NCI-H1436 (cell line): ENCODE measurements at places on chromosomes 4 and X.

GRCh38 chr4:40800064-40800463 lies 50.3 kb downstream of the NSUN7 start:
- DNase-seq: no peak

DNA sequence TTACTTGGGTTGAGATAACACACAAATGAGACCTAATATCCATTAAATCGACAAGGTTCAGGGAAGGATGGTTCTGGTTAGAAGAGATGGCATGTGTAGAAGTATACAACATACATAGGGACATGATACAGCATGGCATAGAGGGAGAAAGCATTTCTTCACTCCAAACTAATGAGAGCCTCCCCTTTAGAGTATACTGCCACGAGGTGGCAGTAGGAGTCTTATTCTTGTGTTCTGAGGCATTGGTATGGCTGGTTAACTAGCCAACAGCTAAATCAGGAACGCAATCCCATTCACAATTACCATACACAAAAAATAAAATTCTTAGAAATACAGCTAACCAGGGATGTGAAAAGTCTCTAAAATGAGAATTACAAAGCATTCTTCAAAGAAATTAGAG lies 29.1 kb upstream of the TRO start:
- no peak for DNase-seq

DNA sequence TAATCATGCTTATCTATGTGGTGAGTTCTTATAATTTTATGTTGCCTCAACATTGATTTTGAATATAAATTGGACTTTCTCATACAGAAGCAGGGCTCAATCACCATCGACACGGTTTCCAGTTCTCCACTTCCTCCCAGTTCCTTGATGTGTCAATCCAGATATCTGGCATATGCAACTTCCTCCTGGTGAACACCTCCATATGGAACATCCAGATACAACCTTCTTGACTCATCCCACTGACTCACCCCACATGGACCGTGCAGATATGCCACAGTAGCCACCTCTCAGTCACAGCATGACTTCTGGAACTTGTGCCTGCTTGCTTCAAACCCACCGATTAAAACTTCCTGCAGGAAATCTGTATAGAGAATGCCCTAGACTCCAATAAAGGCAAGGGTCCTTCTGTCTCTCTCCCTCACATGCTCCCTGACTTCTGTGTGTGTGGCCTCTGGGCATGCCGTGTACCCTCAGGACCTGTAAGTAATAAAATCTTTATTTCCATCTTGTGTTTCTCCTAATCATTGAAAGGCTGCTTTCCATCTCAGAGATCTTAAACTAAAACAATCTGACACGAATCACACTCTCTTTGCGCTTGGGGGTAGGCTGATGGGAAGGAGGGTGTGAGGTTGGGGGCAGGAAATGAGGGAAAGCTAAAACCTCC lies 67.0 kb downstream of the HTRA3 start:
- no peak for DNase-seq

DNA sequence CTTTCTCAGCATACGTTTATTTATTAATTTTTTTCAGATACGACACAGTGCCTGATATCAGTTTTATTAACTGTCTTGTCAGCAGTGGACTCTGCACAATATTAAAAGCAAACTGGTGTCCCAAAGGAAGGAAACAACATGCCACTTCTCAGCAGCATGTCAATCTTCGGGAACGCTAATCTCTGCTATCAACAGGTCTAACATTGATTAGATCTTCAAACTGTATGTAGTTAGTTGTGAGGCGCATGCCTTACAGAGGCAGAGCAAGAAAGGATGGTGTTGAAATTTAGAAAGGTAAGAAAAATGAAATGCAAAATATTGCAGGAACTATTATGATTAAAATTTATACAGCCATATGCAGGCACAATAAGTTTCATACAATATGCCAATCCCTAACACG lies 233.7 kb upstream of the NDST3 start:
- no peak for DNase-seq

GRCh38 chr4:101824500-101824899 lies 34.0 kb downstream of the BANK1 start:
- DNase-seq: no peak

GRCh38 chr4:138865765-138866164 lies 149.8 kb upstream of the NOCT start:
- DNase-seq: no peak

DNA sequence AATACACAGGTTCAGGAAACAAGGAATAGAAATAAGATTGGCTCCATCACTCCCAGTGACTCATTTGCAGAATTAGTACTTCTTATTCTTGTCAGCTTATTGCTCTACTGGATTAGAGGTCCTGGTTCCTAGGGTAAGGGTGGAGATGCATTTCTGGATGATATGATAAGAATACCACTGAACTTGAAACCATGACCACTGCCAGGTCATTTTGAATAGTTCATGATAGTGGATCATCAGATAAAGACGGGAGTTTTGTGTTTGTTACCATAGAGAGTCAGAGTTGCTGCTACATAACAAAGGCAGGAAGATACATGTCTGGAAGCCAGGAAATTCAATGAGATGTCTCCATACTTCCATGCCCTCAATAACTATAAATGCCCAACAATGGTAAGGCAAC lies 109.2 kb upstream of the FAT1 start:
- DNase-seq: no peak

DNA sequence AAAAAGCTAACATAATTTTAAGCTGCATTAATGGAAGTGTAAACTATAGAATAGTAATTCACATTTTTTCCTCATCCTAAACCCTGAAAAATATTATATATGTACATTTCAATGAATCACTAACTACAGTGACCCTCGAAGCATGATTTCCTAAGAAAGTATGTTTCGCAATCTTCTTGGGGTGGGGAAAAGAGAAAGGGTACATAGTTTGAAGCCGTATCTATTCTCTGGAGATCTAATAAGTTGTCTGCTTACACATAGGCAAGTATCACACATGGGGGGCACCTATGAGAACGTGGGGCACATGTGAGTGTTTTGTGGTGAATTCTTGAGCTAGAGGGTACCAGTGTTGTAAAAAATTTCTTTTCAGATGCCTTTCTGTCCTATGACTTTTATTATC lies 71.2 kb downstream of the JADE1 start:
- no peak for DNase-seq

GRCh38 chr4:143512978-143513313 lies 556 bp upstream of the SMARCA5 start:
- no peak for DNase-seq

GRCh38 chrX:105647749-105648148 lies 174.6 kb upstream of the NRK start:
- DNase-seq: no peak

GRCh38 chr4:5067908-5068307 lies 16.6 kb downstream of the STK32B start:
- DNase-seq: no peak

GRCh38 chr4:13309751-13310150 lies 174.4 kb downstream of the RAB28 start:
- no peak for DNase-seq

DNA sequence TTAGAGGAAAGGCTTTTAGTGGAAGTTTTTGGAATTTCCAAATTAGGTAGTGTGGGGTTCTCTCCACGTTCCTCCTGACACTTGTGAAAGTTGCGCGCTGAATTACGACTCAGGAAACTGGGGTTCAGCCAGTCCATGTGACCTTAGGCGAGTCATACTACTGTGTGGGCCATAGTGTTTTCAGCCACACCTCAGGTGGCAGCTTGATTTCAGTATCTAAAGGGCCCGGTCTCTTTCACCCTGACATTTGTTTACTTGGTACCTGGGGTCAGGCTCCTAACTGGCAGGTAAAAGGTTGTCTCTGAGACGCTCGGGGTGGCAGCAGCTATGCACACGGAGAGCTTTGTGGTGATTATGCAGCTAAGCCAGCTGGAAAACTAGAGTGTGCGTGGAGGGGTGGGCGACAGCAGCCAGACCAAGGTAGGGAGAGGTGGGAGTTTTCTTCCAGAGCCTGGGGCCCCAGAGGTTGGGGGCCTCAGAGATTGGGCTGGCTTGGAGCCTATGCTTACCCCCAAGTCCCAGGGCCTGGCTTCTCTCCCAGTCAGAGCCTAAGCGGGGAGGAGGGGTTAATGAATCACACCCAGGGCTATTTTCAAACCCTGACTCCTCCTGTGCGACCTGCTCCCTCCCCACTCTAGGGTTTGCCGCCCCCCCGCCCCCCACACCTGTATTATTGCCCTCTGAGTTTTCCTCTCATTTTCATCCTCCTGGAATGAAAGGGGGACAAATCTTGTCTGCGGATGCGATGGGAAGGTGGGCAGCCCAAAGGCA lies 47.2 kb downstream of the STARD8 start:
- DNase-seq: no peak

- DNase-seq: no peak
These were observed 352.6 kb upstream of the FAM241A start for GRCh38 chr4:111792632-111793031.

- no peak for DNase-seq
These were observed 16.2 kb downstream of the PRKX start for GRCh38 chrX:3697220-3697684.

DNA sequence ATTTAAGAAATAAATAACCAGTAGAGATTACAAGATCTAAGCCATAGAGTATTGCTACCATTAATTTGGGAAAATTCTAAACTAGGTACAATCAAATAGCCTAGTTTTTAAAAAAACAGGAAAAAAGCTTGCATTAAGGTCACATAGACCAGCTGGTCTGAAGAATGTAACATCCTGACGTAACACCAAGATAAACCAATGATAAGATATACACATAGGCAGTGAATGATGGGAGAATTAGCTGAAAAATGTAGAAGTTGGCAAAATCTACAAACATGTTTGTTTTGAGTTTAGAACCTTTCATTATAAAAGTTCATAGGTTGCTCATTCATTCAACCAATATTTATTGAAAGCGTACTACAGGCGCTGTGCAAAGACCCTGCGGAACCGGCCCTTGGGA lies 120.0 kb downstream of the SH3RF1 start:
- DNase-seq: no peak

DNA sequence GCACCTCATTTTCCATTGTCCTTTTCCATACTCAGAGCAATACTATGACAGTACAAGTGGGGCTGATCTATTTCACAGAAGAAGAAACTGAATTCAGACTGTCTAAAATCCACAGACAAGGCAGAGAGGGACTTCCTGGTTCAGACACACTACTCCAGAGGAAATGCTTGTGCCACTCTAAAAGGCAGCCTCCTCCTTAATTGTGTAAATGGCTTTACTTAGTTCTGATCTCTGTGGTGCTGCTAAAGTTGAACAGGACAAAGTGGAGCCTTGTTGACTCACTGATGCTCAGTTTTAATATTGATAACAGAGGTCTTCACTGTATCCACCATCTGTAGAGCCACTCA lies 122.4 kb downstream of the KIT start:
- no peak for DNase-seq

DNA sequence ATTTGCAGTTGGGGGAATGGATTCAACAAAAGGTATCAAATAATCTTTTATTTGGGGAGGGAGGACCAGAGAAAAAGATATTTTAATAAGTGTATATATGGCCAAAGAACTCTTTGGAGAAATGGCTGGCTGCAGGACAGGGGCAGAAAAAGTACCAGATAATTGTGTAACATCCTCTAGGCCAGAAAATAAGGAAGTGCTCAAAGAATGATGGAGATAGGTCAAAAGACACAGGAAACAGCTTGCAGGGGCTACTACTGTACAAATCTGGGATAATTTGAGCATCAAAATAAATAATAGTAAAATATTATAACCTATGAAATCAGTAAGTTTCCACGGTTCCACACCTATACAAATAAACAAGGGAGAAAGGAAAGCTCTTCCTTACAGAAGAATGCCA lies 34.8 kb downstream of the KLHL5 start:
- DNase-seq: no peak

- DNase-seq: no peak
These were observed 11.3 kb upstream of the ARAP2 start for GRCh38 chr4:36255577-36255976.

- no peak for DNase-seq
These were observed 141.1 kb upstream of the NDST3 start for GRCh38 chr4:117893207-117893606.

GRCh38 chr4:665751-666435 lies 8.2 kb downstream of the ATP5ME start:
- DNase-seq: no peak

- DNase-seq: no peak
These were observed 5.5 kb downstream of the USO1 start for GRCh38 chr4:75729836-75730235.

DNA sequence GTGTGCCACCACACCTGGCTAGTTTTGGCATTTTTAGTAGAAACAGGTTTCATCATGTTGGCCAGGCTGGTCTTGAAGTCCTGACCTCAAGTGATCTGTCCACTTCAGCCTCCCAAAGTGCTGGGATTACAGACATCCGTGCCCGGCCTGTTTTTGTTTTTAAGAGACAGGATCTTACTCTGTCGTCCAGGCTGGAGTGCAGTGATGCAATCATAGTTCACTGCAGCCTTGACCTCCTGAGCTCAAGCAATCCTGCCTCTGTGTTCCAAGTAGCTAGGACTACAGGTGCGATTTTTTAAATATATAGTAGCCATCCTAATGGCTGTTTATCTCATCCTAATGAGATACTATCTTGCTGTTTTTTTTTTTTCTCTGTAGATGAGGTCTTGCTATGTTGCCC lies 47.6 kb downstream of the RNF212 start:
- no peak for DNase-seq

- no peak for DNase-seq
These were observed 417.7 kb upstream of the GALNT7 start for GRCh38 chr4:172750910-172751309.

GRCh38 chr4:167031534-167032156 lies 202.6 kb downstream of the SPOCK3 start:
- no peak for DNase-seq

DNA sequence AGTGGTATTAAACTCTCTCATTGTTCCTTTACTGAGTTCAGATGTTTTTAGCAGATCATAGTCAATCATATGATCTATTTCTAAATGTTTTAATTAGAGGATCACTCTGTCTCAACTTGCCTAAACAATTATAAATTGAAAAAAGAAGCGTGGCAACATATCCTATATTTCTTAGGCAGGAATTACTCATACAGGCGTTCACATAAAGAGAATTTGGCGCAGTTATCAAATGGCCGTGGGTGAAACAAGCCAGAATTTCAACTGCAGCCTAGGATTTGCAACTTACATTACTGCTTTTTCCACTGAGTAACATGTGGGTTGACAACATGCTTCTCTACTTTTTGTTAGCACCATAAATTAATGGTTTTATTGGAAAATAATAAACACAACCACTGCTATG lies 141.3 kb downstream of the CPE start:
- no peak for DNase-seq
